ENCODE measurements at places on chromosomes 3 and 15.

DNA sequence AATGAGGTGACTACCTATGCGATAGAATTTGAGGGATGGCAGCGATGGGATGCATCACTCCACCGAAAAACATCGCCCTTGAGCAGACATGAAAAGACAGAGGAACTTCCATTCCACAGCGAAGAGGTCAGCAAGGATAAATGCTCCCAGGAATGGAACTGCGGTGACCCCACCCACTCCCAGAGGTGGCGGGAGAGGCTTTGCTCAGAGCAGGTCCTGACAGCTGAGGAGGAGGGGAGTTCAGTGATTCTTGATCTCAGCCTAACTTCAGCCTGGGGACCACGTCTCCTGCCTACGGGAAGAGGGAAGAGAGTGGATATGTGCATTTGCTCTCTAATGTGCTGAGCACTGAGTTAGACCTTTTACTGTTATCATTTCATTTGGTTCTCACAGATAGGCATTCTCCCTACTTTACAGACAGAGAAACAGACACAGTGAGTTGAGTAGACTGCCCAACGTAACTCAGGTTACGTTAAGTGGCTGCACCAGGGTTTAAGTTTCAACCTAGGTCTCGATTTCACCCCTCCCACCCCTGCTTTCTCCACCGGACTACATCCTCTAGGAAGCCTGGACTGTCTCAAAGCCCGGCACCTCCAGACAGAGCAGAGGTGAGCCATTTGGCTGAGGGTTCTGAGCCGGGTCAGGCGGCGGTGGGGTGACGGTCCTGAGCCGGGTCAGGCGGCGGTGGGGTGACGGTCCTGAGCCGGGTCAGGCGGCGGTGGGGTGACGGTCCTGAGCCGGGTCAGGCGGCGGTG, 170.0 kb downstream of the RAB11A start:
- DNase-seq = no peak

GRCh38 chr3:173841334-173841733, 443.8 kb downstream of the NLGN1 start:
- DNase-seq = no peak

DNA sequence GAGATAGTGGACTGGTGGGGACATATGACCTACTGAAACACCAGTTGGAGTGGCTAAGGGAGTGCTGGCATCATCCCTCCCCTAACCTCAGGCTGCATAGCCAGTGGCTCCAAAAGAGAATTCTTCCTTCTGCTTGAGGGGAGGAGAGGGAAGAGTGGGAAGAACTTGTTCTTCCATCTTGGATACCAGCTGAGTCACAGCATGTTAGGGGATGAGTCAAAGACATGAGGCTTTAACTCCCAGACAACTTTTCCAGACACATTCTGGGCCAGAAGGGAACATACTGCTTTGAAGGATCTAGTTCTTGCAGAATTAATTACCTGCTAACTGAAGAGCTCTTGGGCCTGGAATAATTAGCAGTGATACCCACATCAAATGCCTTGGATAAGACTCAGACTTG, 36.8 kb upstream of the PEX5L start:
- no peak for DNase-seq

- DNase-seq = no peak
These were observed 6.0 kb downstream of the CLCN2 start for GRCh38 chr3:184355261-184356040.

DNA sequence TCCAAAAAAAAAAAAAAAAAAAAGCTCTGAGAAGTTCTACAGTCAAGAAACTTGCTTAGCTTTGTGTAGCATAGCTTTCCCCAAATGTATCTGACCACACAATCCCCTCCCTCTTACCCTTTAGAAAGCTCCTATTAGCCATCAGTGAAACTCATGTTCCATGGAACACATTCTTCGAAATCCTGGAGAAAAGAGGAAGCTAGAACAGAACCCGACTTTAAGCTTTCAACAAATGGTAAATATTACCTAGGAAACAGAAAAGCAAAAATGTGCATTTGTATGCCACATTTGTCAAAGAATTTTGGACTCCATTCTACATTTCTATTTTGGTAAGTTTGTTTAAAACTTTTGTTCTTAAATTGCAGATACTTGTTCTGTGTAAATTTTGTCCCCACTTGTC, 17.4 kb upstream of the CRTC3 start:
- DNase-seq = no peak

DNA sequence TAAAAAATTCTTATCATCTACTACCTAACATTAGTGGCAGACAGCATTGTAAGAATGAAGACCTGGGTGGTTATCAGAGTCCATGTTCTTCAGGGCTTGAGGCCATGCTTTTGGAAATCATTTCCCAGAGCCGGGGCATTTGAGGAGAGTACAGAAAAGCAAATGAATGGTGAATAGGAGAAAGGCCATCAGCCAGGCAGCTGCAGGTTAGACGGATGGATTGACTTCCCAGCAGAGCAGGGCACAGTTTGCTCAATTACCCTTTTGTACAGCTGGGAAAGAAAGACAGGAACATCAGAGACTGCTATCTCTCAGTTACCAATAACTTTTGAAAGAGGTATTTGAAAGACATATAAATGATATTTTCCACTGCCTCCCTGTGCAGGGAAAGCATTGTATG, 135.6 kb downstream of the ALCAM start:
- no peak for DNase-seq

DNA sequence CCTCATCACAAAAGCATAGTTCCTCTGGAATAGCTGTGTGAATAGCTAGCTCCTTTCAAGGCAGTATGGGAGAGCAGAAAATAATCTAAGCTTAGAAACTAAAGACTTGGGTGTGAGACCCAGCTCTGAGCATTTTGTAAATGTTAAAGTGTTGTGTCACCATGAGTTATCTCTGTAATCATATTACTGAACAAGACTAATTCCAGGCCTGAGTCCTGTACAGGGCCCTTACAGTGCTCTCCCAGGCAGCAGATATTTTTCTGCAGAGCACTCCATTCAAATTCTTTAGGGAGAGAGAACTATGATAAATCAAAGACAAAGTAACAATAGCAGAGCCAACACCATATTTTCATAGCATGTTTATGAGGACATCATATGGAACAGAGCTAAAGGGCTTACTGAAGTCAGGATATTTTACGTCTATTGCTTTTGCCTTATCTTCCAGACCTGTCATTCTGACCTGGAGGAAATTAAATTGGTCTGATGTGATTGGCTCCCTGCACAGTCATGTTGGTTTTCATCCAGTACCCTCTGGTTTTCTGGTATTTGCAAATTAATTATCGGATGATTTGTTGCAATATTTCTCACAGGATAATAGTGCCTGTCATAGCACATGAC, 172.6 kb upstream of the PPP2R3A start:
- no peak for DNase-seq

DNA sequence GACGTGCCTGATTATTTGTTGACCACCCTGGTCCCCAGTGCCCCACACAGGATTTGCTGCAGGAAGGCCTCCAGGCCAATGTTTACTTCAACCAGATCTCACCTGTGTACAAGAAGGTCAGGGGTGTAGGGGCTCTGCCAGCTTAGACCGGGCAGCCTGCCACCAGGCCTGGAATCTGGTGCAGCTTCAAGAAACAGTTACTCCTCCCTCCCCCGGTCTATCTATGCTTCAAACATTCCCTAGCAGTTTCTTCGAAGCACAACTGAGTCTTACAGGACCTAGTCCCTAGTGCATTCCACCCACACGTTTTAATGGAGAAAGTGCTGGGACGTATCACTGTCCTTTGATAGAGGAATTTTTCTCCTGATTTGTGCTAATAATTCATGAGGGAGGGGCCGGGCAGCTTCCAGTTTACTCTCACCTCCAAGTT, 8.0 kb downstream of the SH3BP5 start:
- DNase-seq = no peak

GRCh38 chr3:133890972-133891644, 4.6 kb downstream of the RAB6B start:
- no peak for DNase-seq

GRCh38 chr15:70385052-70385451, 287.3 kb upstream of the TLE3 start:
- no peak for DNase-seq

- no peak for DNase-seq
These were observed 68.3 kb downstream of the IFT80 start for GRCh38 chr3:160330690-160331089.

DNA sequence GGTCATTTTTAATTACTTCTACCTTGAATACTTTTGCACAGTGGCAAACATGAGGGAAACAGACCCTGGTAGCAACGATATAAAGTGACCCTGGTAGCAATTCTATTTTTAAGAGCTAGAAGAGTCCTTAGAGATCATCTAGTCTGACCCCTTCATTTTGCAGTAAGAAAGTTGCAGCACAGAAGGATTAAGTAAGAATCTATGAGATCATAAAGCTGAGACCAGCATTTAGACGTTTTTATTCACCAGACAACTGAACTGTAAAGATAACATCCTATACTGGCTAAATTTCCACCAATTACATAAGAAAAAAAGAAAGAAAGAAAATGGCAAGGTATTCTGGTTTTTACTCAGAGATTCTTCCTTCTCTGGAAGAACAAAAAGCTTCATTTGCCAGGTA, 49.9 kb downstream of the LRRFIP2 start:
- no peak for DNase-seq

DNA sequence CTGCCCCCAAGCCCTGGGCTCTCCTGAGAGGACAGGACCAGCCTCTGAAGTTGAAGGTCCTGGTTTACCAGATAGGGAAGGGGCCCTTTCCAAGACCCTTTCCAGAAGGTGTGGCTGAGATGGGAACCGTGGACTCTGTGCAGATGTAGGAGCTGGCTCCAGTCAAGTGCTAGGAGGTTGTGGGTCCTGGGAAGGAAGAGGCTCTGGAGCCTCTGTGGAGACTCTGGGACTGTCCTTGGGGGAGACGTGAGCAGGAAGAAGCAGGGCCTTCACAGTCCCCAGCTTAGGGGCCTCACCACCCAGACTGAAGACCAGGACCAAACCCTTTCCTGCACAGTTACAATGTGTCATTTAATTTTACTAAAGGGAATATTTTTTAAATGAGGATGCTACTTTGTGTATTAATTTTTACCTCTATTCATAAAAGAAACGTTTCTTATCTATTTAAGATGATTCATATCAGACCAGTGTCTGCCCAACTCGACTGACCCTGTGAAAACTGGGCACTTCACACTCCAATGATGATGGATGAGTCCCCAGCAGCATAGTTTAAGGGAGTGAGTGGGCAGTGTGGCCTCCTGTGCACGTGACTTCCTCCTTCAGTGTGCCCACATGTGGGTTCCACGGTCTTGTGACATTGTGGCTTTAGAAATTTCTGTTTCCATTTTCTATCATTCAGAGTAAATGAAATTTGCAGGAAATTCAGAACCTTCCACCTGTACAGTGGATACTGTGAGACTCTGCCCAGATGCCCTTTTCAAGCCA, 10.9 kb downstream of the CCR5AS start:
- no peak for DNase-seq

DNA sequence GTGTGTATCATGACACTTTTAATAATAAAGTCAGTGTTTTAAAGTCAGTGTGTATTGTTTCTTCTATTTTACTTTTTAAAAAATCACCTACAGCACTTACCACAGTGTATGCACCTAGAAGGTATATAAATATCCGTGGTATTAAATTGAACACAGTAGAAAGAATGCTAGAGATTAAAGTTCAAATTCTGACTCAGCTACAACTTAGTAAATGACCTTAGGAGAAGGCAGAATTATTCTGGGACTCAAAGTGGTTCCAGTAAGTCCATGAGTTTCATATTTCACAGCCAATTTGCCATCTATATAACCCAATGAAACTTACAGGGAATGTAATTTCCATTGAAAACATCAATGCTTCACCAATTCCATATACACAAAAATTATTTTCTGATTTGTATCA, 52.7 kb upstream of the MAP4 start:
- DNase-seq = no peak

GRCh38 chr3:154139996-154140436, 18.8 kb downstream of the ARHGEF26 start:
- DNase-seq = no peak

DNA sequence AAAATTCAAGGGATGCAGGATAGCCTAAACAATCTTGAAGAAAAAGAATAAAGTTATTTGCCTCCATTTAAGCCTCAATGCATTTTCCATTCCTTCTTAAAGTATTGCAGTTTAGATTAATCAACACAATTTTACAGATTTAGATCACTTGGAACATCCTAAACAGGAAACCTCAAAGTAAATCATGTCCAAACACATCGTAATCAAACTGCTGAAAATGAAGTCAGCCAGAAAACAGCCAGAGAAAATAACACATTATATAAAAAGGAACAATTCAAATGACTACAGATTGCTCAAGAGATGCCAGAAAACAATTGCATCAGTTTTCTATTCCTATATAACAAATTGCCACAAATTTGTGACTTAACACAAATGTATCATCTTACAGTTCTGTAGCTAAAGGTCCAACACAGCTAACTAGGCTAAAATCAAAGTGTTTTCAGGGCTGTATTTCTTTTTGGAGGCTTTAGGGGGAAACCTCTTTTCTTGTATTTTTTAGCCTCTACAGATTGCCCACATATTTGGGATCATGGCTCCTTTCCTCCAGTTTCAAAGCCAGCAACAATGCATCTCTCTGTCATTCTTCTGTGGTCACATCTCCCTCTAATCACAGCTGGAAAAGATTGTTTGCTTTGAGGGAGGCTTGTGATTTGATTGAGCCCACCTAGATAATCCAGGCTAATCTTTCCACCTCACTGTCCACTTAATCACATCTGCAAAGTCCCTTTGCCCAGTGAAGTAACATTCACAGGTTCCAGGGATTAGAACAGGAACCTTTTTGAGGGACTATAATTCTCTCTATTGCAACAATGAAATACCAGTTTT, 543.3 kb upstream of the UBE2E2 start:
- no peak for DNase-seq

DNA sequence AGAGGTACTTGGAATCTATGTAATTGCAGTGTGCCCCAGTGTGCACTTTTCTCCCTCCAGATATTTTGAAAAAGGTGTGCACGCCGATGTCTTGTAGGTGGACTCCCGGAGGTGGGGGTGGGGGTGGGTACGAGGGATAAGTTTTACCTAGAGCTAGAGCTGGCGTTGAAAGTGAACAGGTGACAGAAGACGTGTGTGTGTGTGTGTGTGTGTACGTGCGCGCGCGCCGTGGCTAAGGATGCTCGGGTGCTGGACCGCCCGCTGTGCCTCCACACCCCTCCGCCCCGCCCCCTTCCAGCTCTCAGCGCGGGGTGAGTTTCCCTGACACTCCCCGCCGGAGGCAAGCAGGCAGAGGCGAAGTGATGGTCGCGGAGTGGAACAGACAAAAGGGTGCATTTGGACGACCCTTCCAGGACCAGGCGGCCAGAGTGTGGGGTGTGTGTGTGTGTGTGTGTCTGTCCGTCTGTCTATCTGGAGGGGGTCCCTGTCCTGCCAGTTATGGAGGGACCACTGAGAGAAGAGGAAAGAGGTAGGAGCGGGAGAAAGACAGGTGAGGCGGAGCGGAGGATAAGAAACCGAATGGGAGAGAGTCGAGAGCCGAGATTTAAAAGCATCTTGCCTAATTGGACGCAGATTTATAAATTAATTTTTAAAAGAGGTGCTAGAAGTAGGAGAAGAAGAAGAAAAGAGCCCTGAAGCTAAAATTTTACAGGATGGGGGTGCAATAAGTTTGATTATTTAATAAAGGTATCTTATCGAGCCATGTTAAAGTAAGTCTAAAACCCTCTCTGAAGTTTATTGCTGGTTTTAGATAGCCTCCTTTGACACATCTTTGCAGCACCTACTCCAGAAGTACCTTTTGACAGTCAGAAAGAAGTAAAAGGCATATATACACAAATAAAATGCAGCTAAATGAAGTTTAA, 335.8 kb upstream of the THRB start:
- DNase-seq = no peak

- no peak for DNase-seq
These were observed 1016.0 kb downstream of the MCTP2 start for GRCh38 chr15:95247071-95247984.
